GF-D8 (cell line): ENCODE measurements at places on chromosomes 1 and 21.

DNA sequence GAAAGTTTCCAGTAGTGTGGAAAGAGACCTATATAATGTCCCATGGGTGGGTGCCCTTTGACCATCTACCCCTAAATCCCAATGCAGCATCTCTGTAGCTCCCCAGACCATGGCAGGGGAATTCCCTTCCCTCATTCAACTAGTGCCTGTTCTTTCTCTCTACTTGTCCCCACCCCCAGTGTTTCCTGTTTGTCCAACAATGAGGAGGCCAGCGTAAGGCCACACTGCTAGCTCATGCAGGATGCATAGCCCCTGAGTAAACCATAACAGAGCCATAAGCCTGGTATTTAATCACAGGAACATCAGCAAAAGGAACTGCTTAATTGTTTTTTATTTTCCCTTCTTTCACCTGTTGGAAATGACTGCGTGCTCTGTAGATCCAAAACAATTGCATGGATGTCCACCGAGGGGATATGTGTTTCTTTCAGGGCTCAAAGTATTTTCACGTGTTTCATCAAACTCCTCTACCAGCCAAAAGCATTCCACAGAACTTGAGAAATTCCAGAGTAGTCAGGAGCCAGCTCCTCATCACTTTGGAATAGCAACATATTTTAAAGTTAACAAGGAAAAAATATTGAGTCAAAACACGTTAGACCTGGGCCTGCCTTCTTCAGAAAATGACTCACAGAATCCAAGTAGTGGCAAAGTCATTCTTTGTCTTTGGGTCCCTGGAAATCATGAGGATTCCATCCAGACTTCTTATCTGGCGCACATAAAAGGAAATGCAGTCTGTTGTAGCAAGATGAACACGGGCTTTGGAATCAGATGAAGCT lies 162.5 kb upstream of the SGIP1 start:
- no peak for DNase-seq

DNA sequence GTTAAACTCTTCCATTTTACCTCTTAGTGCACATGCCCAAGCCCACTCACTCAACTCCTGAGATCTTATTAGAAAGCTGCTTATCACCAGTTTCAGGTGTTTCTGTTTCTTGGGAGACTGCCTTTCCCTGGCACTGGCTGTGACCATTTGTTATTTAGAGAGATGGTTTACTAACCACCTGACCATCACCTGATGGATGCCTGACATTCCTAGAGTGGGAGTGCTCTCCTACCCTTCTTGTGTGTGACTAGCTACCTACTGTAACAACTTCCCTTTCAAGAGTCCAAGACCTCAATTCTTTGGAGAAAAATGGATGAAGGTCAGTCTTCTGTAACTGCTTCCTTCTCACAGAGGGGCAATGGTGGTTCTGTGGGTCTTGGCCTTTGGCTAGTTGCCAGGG lies 755.2 kb upstream of the ADAMTS5 start:
- DNase-seq = no peak

DNA sequence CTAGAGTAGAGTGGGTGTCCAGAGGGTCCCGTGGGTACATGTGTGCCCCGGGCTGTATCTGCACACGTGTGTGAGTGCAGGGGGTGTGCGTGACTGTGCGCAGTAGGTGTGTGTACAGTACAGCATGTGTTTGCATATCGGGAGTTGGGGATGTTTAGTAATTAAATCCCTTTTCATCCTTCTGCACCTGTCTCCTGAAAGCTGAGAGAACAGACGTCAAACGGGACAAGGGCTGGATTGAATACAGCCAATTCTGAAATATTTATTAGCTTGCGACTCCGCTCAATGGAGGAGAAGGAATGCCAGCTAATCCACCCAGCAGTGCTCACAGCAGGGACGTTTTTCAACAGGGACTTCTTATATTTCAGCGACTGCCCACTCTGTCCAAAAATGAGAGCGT lies 44.7 kb upstream of the CASZ1 start:
- DNase-seq = no peak

GRCh38 chr1:238409932-238410331 lies 519.2 kb upstream of the ZP4 start:
- DNase-seq = no peak

DNA sequence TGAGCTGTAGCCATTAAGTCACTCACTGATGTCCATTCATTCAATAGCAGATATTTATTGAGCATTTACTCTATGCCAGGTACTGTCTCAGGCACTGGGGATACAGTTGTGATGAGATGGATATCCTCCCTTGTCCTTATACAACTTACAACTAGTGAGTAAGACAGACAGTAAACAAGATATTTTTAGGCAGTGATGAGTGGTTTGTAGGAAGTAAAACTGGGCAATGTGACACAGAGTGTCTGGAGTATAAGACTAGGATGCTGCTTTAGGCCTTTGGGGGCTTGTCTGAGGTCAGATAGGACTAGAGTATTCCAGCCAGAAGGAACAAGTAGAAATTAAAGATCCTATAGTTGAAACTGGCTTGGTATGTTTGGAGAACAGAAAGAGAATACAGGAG lies 41.4 kb downstream of the NOS1AP start:
- no peak for DNase-seq

- no peak for DNase-seq
Measured at GRCh38 chr1:164137273-164137925, 421.6 kb upstream of the PBX1 start.

DNA sequence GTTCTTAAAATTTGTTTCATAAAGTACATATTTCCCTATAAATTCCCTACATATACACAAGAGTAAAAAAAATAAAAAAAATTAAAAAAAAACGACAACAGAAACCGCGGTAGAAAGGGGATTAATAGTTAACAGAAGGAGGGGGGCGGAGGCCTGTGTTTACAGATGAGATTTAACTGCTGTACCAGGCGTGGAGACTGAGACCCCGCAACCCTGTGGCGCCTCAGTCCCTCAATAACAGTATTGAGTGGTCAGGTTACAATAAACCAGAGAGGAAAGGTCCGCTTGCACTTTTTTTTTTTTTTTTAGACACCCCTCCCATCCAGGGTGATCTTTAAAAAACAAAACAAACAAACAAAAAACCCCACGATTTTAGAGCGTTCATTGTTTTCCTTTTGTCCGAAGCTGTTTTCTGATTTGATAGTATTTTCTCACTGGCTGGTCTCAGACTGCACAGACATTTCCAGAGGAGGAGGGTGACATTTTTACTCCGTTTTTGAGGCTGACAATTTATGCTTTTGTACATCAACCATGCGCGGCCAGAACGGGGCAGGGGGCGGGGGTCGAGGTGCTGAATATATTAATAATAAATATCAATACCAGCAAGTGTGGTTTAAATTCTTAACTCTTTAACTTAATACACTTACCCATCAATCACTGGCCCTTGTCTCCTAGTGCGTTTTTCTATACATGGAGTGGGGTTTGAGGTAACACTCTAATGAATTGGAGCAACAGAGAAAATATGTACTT lies 1223.9 kb downstream of the BRINP3 start:
- DNase-seq = no peak

DNA sequence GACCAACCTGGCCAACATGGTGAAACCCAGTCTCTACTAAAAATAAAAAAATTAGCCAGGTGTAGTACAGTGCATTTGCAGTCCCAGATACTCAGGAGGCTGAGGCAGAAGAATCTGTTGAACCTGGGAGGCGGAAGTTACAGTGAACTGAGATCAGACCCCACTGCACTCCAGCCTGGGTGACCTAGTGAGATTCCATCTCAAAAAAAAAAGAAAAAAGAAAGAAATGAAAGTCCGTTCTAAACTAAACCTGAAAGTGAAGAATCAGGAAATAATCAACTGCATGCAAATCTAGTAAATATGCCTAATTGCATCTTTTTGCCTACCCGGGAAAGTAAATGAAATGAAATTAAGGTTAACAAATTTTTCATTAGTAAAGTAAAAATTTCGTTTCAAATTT lies 99.6 kb downstream of the ZZZ3 start:
- DNase-seq = no peak

DNA sequence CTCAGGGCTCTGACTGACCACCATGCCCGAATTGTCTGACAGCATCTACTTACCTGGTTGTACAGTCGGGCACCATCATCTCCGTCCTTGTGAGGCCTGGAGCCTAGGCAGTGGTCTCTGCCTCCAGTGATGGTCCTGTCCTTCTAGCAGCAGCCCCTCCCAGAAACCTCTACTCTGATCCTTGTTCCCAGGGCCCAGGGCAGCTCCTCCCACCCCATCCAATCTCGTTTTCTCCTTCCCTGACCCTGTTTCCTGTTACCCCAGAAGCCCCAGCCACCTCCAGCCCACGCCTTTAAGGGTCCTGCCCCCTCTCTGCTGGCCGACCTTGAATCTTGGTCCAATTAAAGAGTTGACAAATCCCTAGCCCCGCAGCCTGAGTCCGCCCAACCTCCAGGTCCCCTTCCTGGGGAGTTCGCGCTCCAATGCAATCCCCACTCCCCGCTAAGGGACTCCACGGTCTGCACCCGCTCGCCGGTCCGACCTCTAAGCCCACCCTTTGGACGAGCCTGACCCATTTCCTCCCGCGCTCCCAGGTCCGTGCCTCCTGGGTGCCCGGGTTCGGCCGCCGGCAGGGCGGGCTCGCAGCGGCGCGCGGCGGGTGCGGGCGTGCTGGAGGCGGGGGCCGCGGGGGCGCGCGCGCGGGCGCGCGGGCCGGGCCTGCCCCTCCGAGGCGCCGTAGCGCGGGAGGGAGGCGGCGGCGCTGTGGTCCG lies at the start of gene B4GALT2:
Gene B4GALT2 (plus strand): TSS at position 660 of the 710 bp plus-strand sequence. CDS start 1,951 bp downstream, outside the sequence.
- no peak for DNase-seq

DNA sequence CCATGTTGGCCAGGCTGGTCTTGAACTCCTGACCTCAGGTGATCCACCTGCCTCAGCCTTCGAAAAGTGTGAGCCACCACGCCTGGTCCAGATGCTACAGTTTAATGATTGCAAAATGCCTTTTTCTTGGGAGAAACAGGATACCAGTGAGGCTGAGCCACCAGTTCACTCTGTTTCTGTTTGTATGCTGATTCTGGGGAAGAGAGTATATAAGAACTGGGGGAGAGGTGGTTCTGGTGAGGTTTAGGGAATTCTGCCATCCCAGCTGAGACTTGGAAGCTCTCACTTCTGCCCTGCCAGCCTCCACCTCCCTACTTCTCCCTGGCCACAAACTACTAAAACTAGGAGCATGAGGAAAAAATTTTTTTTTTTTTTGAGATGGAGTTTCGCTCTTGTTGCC lies 8.1 kb upstream of the PMF1 start:
- no peak for DNase-seq

DNA sequence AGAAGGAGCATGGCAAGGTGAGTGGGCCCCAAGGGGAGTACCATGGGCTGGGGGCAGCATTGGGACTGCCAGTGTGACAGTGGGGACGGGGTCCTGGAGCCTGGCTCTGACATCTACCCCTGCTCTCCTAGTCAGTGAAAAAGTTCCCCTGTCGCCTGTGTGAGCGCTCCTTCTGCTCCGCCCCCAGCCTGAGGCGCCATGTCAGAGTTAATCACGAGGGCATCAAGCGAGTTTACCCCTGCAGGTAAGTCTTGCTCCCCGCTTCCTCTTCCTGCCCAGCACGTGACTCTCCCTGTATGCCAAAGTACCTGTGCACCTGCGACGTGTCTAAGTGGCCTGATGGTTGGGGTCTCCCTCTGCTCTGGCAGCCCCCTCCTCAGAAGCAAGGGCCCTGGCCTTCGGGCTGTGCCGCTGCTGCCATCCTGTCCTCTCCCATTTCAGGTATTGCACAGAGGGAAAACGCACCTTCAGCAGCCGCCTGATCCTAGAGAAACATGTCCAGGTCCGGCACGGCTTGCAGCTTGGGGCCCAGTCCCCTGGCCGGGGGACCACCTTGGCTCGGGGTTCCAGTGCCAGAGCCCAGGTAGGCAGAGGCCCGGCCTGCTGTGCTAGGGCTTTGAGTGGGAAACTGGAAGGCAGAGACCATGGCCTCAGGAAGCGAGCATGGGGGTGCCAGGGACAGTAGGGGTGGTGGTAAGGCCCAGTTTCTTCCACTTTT lies 8.1 kb downstream of the ZNF687 start:
- DNase-seq = no peak

- no peak for DNase-seq
Measured at GRCh38 chr1:111856411-111857185, 100.9 kb downstream of the DDX20 start.

DNA sequence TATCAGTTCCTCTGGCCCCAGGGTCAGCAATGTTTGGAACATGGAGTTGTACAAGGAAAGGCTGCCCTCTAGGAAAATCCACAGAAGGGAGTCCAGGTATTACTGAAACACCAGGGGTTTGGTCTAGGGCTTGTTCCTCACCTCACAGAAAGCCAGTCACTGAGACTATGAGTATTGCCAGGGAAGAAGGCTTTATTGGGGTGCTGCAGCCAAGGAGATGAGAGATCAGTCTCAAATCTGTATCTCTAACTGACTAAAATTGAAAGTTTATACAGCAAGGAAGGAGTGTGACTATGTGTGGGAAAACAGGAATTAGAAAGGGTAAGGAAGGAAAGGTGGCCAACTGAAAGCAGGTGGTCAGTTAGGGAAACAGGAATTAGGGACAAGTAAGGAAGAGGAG lies 172.3 kb downstream of the LYPLAL1 start:
- DNase-seq = no peak
